COR-L47 (cell line): ENCODE measurements at places on chromosomes 7 and 10.

- no peak for DNase-seq
Observed at GRCh38 chr7:99808766-99809165, 19.0 kb upstream of the CYP3A43 start.

GRCh38 chr10:27660268-27660667, 85.4 kb downstream of the MKX start:
- DNase-seq, result no peak

DNA sequence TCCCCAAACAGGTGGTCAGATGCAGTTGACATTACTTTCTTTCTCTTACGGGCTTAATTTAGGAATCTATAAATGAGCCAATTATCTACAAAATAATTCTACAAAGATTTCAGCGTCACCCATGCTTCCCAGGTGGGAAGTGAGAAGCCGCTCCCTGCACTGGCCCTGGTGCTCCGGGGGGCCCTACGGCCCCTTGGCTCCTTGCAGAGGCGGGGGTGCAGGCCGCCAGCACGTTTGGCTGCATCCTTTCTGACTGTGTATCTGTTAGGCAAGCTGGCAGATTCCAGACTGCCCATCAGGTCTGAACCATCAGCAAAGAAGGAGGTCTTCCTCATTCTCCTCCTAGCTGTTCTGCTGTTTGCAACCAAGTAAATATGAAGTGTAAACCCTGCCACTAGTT, 16.3 kb downstream of the VWC2 start:
- DNase-seq, result no peak

GRCh38 chr7:37796138-37796775, 52.1 kb upstream of the NME8 start:
- DNase-seq, result no peak

- no peak for DNase-seq
Observed at GRCh38 chr10:117673230-117674010, 130.9 kb downstream of the EMX2 start.

- peak; percentile 33 for DNase-seq
Observed at GRCh38 chr7:106659963-106660861, 746 bp downstream of the CCDC71L start.

GRCh38 chr10:70459774-70460490, 18.5 kb upstream of the NODAL start:
- no peak for DNase-seq

- DNase-seq, result no peak
Observed at GRCh38 chr7:154217688-154218340, 165.6 kb downstream of the DPP6 start.

DNA sequence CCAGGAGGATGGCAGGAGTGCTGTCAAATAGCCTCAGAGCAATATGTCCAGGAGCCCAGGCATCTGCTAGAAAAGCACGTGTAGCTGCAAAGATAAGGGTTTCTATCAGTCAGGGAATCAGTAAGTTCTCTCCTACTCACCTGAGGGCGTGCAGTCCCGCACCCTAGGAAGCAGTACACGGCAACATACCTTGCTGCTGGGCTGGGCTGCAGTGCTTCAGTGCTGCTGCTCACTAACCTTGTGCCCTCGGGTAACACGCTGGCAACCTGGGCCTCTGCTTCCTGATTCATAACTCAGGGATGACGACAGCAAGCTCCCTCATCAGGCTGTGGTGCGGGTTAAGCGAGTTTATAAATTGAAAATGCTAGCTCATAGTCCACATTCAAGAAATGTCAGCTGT, 29.5 kb upstream of the CCNY start:
- DNase-seq, result no peak

DNA sequence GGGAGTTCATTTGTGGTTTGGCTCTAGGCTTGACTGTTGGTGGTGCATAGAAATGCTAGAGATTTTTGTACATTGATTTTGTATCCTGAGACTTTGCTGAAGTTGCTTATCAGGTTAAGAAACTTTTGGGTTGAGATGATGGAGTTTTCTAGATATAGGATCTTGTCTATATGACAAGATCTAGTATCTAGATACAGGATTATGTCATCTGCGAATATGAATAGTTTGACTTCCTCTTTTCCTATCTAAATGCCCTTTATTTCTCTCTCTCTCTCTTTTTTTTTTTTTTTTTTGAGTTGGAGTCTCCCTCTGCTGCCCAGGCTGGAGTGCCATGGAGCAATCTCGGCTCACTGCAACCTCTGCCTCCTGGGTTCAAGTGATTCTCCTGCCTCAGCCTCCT, 62.9 kb downstream of the MGAM2 start:
- no peak for DNase-seq

DNA sequence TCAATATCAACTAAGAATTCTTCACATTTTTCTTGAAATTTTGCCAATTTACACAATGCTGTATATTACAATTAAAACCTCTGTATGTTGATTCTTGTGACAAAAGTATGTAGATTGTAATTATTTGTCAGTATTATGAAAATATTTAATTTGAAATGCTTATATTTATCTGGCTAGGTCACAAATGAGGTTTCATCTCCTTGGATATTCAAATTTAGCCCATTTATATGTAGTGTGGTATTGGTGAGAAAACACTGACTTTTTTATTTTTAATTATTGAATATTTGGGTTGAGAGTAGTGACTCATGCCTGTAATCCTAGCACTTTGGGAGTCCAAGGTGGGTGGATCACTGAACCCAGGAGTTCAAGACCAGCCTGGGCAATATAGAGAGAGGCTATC, 2.9 kb upstream of the RARRES2 start:
- DNase-seq, result no peak

DNA sequence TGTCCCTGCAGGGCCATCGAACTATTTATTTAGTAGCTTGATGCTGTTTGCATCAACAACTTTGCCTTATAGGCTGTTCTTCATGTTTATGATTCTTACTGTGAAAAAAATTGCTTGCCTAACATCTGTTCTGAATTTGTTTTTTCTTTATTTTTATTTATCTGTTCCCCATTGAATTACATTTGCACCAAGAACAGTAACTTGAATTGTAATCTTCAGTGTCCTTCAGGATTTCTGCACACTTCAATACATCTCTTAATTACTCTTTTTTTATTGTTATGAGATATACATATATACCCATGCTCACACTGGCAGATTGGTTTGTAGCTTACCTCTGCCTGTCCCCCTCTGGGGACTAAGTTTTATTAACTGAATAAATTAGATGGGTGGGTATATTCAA, 64.4 kb downstream of the TBXAS1 start:
- DNase-seq, result no peak

DNA sequence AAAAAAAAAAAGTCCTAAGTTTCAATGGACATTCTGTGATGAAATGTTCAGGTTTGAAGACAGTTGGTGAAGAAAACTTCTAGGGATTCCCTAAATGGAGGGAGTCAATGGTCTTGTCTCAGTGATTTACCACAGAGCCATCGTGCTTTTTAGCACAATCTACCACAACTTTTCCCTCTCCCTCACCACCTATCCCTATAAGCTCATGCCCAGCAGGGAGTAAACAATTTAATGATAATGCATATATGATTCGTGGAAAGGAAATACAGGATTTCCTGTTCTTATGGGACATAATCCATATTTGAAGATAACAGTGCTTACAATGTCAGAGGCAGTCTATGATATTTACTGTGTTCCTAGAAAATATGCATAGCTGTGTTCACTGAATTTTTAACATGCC, 38.4 kb upstream of the CD36 start:
- DNase-seq, result no peak

GRCh38 chr7:130363026-130363847, 17.1 kb upstream of the CPA1 start:
- DNase-seq, result no peak

DNA sequence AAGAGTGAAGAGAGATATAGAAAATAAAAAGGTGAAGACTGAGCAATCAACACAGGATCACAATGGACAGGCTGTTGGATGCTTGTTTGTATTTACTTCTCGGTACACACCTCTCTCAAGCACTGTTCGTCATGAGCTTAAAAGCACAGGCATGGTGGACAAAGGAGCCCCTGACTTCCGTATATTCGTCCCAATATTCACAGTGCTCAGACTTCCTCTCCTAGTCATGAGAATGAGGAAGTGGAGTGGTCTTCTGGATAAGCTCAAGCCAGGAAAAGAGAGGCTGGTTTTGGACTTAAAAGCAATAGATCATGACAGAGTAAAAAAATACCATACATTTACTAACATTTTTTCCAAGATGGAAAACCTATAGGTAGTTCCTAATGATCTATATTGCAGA, 172.5 kb downstream of the SORCS1 start:
- no peak for DNase-seq

DNA sequence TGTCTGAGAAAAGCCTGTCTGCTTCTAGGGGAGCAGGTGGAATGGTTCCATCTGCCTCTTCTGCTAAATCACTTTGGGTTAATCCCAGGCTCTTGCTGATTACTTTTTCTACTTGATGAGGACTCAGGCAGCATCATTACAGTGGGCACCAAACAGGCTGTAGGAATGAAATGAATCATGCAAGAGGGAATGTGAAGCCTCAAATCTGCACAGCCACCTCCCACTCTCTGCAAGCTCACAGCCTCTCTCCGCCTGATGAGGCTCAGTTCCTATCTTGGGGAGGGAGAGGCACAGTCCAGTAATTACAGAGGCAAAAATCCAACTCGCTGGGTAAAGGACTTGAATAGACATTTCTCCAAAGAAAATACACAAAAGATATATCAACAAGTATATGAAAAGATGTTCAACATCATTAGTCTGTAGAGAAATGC, 34.0 kb downstream of the HSPA12A start:
- DNase-seq, result no peak

DNA sequence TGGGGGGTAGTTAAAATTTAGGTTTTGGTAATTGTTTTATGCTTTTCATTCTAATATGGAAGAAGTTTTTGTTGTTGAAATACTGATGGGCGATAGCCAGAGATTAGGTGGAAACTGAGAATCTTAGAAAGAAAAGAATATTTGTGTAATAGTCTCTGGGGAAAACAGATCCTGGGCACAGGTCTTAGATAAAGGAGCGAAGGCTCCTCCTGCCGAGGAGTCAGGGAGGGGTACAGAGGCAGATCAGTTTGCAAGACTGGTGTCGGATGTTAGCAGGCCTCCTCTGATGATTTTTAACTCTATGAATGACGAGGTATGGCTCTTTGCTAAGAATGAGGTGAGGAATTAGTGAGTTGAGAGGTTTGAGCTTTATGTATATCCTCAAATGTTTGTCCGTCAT, 339.7 kb downstream of the HGF start:
- DNase-seq, result no peak

- DNase-seq, result peak; percentile 36
Observed at GRCh38 chr10:103451831-103452505, at the start of gene CALHM2. Gene CALHM2 (minus strand): TSS chr10:103452370. CDS start chr10:103449941, 2,429 bp downstream.

DNA sequence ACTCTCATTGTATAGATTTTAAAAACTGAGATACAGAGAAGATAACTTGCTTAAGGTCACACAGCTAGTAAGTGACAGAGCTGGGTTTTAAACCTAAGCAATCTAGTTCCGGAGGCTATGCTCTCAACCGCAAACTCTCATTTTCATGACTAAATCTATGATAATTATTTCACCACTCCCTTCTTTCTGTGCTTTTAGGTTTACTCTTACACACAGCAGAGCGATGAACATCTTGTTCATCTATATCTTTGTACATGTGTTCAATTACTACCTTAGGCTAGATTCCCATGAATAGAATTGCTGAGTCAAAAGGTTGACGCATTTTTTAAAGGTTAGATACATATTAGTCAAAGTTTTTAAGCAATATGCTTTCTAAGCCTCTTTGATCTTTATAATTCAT, 154.8 kb downstream of the CHN2 start:
- no peak for DNase-seq

DNA sequence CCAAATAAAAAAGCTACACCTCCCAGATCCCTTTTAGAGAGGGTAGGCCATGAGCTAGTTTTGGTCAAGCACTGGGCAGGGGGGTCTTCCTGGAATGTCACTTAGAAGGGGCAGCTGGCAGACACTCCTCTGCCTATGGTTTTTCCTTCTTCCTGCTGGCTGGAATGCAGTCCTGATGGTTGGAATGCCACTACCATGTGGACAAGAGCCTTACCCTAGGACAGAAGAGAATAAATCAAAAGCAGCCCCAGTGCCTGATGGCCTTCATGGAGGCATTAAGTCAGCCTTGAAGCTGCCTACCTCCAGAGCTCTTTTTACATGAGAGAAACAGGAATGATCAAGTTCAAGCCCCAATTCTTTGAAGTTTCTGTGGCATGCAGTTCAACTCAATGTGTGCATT, 43.5 kb upstream of the SORBS1 start:
- DNase-seq, result no peak

DNA sequence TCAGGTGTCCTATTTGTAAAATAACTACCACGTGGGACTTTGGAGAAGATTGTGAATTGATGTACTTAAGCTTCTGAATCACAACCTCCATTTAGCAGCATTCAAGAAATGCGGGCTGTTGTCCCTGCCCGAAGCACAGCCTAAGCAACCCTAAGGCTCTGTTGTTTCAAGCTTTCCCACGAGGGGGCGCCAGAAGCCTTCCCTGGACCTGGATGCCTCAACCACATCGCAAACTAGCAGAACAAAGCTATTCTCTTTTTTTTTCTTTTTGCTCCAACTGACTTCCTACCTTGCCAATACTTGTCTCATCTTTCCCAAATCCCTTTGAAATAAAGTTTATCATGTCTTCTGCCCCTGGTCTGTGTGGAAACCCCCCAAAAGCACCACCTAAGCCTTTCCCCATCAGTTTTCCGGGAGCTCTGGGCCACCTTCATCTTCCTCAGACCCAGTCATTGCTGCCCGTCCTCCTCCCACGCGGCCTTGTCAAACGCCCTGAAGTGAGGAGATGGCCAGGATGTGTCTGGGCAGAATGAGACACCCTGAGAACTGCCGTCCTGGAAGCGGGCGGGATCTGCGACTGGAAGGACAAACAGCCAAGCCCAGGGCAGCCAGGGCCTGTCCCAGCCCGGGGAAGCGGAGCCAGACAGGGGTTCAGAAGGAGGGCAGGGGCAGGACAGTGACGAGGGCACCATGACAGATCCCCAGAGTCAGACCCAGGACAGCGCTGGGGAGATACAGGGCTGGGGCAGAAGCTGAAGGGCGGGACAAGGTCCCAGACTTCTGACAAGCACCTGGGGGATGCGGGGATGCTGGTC, 112.7 kb downstream of the SLIT1 start:
- DNase-seq, result peak; percentile 42

- no peak for DNase-seq
Observed at GRCh38 chr10:44776181-44776580, 135.0 kb upstream of the TMEM72 start.
